Panc1 (cell line): ENCODE measurements at places on chromosomes 12 and 14.

GRCh38 chr12:91618281-91618680 is 435.7 kb upstream of the DCN start:
- no peak for DNase-seq

DNA sequence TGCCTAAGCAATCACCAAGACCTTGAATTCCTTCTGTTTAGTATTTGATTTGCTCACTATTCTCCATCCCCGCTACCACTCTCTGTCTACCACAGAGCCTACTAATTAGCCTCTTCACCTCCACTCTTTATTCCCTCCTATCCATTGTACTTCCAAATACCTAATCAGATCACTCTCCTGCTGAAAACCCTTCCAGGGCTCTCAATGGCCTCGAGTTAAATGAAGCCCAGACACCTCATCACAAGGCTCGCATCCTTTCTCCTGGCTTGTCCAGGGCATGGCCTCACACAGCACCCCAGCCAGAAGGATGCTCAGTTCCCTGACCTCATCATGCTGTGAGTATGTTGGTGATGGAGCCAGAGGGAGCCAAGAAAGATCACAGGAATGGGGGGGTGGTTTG is 71.4 kb upstream of the PRMT8 start:
- DNase-seq: no peak

DNA sequence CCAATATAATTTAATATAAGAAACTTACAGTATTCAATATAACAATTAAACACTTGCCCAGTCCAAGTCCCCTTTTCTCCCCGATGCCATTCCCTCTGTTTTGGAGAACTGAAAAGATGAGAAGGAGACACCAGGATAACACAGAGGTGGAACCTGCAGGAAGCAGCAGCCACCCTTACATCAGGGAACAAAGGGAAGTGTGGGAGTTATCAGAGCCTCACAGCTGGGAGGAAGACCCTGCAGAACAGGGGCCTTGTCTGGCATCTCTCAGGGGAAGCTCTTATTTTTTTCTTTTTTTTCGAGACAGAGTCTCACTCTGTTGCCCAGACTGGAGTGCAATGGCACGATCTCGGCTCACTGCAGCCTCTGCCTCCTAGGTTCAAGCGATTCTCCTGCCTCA is 52.6 kb downstream of the CALM1 start:
- DNase-seq: no peak

GRCh38 chr14:76921088-76921399 is 94.8 kb downstream of the LRRC74A start:
- no peak for DNase-seq

GRCh38 chr12:104641862-104642261 is 185.1 kb downstream of the CHST11 start:
- DNase-seq: no peak
